GM12864 (cell line): ENCODE measurements at places on chromosomes 7 and 10.

GRCh38 chr10:104032144-104032775 lies 53.4 kb downstream of the COL17A1 start:
- DNase-seq = no peak

DNA sequence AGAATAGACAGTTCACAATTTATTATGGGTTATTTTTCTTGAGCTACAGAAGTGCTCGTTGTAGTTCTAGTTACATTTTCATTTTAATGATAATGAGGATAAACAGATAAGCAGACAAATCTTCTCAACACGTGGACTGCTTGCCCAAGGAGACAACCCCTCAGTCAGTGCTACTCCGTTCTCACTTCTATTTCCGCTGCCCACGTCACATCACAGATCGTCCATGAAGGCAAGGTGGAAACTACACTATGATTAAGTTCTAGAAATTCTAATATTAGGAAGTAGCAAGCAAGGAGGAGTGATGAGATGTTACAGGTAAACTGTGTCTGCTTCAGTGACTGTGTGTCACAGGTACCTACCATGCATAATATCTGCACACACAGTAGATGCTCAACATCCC lies 210.5 kb downstream of the CHCHD3 start:
- DNase-seq = peak; percentile 24

DNA sequence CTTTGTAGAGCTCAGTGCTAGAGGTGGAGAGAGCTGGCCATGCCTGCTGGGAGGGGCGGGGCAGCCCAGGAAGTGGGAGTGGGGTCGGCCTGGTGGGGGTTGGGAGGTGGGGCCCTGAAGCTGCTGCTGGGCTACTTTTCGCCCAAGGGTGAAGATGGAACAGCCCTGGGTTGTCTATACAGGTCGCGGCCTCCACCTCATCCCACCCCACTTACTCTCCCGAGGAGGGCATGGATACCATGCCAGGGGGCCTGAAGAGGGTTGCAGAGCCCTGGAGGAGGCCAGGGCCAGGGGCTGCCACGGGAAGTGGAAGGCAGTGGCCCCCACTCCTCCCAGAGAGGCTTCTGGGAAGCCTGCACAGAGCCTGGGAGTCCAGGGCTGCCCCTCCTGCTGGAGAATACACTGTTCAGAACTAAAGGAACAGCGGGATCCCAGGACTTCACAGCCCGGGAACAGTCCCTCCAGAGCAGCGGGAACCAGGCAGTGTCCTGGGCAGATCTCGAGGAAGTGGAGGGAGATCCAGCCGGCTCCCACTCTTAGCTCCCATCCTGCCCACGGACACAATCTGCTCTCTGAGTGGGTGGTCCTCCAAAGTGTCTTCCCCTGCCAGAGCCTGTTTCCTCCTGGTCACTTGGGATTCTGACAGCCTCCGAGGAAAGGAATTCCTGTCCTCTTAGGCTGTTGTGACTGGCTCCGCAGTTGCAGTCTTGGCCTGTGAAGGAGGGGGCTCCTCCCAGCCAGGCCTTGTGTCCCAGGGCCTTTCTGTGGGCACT lies 23.5 kb downstream of the MAT1A start:
- no peak for DNase-seq

DNA sequence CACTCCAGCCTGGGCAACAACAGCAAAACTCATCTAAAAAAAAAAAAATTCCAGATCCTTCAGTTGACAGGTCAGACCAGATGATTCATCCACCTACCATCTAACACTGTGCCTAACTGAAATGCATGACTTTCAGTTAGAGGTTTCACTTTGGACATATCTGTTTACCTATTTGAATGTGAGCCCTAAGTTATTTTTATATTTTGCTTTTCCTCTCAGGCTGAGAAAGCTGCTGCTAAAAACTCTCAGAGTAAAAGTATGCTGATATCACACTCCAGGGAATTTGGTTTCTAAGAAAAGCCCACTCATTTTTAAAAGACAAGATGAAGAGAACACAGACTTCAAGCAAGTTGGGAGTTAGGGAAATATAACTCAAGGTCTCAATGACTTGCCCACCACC lies 126.0 kb downstream of the SGMS1 start:
- peak; percentile 78 for DNase-seq

DNA sequence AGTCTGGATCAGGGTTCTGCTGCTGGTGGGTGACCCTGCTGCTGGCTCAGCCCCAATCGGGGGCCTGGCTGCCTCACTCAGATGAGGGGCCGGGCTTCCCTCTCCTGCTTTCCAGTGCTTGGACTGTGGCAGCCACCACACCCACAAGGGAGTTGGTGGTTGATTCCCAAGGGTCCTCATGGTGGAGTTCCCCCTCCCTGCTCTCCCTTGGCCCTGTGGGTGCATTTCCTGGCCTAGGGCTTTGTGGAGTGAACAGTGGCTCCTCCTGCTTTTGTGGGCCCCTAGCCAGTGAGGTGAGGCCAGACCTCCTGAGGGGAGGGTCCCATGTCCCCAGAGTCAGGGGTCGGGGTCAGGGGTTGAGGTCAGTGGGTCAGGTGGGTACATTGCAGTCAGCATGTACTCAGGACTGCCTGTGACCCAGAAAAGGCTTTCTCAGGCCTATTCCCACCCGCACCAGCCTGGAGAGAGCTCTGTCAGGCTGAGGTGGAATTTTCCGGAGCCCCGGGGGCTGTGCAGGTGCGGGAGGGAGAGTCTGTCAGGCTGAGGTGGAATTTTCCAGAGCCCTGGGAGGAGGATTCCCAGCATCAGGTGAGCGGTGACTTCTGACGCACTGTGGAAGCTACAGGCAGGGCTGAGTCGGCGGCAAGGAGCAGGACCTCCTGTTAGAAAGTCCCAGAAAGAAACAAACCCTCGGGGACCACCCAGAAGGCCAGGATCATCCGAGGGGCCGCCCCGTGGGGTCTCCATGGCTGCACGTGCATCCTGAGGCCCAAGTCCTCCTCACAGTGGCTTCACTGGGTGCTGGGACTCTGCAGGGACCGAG lies 94.4 kb upstream of the INSIG1 start:
- no peak for DNase-seq

DNA sequence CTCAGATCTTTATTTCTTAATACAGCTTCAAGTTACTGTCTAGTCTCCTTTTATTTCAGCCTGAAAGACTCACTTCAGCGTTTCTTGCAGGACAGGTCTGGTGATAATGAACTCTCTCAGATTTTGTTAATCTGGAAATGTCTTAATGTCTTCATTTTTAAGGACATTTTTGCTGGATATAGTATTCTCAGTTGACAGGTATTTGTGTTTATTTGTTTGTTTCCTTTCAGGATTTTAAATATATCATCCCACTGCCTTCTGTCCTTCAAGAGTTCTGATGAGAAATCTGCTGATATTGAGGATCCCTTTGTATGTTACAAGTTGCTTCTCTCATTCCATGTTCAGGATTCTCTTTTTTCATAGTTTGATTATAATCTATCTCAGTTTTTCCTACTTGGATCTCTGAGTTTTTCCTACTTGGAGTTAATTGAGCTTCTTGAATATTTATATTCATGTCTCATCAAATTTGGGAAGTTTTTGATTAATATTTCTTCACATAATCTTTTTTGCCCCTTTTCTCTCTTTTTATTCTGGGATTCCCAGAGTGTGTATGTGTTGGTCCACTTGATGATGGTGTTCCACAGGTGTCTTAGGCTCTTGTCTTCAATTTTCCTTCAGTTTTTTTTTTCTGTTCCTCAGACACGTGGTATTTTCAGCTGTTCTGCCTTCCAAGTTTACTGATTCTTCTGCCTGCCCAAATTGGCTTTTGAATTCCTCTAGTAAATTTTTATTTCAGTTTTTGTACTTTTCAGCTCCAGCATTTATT lies 49.9 kb downstream of the PTEN start:
- DNase-seq = no peak
